ENCODE measurements at places on chromosomes 2 and 18.

DNA sequence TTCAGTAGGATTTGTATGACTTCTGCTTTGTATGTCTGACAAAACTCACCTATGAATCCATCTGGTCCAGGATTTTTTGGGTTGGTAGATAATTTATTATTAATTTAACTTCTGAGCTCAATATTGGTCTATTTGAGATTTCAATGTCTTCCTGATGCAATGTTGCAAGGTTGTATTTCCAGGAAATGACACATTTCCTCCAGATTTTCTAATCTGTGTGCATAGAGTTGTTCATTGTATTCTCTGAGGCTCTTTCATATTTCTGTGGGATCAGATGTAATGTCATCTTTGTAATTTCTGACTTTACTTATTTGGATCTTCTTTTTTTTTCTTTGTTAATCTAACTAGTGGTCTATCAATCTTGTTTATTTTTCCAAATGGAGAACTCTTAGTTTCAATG, 584.7 kb upstream of the SETBP1 start:
- no peak for DNase-seq

GRCh38 chr2:236628981-236629605, 59.5 kb downstream of the ACKR3 start:
- DNase-seq = no peak

DNA sequence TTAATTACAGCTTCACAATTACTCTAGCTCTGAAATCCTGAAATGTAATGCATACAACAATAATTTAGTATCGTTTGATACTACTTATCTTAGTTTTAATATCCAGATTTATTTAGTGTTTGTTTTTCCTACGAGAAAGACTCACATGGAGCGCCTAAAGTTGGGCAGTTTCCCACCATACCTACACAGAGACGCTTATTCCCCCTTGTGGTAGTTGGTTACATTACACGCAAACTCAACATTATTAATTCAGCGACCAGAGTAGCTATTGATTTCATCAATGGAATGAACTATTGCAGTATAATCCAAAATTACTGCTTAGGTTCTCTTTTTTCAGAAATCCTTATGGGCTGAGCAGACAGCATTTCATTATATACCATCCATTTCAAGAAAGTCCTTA, 164.0 kb upstream of the REG3G start:
- DNase-seq = no peak

DNA sequence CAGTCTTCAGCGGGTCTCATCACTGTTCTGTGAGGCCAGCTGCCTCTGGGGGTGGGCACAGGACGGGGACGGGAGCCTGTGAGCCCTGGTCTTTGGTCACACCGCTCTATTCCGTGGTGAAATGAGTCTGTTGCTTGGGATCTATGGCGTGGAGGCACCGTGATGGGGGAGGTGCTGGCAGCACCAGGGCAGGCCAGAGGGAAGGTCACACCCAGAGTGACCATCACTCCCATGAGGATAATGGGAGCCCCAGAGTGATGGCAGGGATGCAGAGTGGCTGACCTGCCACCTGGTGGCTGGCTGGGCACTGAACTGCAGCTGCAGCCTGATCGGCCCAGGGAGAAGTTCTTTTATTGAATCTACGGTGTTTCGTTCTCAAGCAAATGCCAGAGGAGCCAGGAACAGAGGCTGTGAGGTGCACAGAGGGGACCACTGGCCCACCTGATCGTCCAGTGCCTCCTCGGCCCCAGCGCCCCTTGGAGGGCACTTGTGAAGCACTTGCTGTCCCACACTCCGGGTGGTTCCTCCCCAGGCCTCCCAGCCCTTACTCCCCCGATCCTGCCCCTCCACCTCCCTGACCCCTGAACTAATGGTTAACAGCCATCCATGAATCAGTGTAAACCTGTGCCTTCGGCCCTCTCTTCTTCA, 17.9 kb downstream of the KCNIP3 start:
- no peak for DNase-seq

Data from DMS153 (cell line).